ELR (cell line): ENCODE measurements at places on chromosomes 6 and 20.

GRCh38 chr6:123016431-123017103 is 20.5 kb downstream of the CLVS2 start:
- DNase-seq: no peak

DNA sequence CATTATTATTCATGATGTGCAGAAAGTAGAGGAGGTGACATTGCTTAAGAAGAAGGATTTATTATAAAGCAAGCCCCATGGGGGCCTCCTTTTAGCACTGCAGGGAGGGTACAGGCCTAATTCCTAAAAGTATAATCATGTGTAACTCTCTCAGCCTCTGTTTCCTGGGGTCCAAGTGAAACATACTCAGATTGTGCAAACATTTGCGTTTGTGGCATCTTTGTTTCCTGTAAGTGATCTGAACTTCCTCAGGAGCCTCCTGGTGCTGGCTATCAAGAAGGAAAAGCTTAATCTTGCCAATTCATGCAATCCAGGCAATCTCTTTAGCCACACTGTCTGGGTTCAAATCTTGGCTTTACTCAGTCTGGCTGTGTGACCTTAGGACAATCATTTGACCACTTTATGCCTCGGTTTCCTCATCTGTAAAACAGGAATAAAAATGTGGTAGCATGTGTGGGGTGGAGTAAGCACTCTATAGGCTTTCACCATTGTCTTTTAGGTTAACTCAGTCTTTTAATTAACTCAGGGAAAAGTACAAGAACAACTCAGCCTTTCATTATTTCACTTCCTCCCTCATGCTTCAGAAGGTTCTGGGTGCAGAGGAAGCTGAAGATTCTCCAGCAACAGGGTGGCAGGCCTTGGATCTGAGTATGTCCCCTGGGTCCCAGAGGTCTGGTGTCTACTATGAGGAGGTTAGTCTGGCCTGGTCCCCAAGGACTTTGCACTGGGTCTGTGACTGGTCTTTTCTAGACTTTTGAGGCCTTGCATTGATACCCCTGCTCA is 831 bp upstream of the SIRPB2 start:
- no peak for DNase-seq

DNA sequence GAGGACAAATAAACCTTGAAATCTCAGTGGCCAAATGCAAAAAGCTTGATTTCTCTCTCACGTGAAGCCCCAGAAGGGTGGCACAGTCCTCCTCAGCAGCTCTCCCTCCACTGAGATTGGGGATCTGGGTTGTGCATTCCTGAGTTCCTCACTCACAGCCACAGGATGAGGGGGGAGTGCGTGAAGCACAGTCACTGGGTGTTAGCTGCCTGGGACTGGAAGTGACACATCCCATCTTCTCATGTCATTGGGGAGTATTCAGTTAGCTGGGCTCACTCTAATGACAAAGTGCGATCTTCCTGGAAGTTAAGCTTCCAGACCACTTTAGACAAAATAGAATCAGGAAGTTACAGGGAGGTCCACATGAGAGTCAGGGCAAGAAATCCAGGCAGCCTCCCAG is 192.2 kb upstream of the LRFN2 start:
- peak; percentile 97 for DNase-seq

DNA sequence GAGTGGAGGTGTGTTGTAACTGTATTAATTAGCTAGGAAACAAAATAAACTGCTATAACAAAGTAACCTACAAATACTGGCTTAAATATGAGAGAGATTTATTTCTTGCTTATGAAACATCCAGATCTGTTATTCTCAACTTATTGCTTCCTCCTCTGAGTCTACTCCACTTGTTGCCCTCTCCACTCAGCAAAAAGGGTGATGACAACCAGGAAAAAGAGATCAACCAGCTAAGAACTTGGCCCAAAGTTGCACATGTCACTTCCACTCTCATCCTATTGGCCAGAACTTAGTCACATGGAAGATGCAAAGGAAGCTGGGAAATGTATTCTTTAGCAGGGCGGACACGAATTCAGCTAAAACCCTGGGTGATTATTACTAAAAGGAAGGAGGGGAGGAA is 5.2 kb upstream of the TP53RK start:
- DNase-seq: peak; percentile 42

DNA sequence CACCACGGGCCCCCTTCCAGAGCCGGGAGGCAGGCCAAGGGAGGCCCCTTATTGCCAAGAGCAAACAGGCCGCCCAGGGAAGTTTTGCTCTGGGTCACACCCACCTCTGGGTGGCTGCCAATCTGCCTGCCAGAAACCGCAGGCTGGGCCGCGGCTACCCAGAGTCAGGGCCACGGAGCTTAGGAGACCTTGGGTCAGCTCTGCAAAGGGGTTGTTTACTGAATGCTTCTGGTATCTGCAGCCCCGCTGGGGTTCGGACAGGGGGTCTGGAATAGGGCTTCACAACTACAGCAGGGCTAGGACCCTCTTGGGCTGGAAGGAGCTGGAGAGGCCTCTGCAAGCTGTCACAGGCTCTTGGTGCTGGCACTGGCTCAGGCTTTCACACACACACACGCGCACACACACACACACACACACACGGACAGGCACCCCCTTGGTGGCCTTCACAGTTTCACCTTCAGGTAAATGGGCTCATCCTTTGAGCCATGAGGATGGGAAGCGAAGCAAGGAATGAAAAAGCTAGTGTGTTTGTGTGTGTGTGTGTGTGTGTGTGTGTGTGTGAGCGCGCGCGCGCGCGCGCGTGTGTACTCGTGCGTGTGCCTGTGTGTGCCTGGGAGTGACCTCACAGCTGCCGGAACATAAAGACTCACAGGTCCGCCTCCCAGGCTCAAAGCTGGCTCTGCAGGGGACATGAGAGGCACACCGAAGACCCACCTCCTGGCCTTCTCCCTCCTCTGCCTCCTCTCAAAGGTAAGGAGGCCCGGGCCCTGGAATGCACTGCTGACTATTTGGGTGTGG is at the start of gene CCN5:
CCN5 (plus strand) TSS at position 669 of the 798 bp plus-strand sequence; CDS start at position 691, 22 bp downstream.
- peak; percentile 87 for DNase-seq

- DNase-seq: peak; percentile 58
Observed at GRCh38 chr6:1787894-1788293, 178.2 kb downstream of the FOXC1 start.

- DNase-seq: no peak
Observed at GRCh38 chr6:34300332-34300751, 51.5 kb upstream of the SMIM29 start.

GRCh38 chr6:48476257-48476656 is 365.3 kb upstream of the PTCHD4 start:
- peak; percentile 40 for DNase-seq

DNA sequence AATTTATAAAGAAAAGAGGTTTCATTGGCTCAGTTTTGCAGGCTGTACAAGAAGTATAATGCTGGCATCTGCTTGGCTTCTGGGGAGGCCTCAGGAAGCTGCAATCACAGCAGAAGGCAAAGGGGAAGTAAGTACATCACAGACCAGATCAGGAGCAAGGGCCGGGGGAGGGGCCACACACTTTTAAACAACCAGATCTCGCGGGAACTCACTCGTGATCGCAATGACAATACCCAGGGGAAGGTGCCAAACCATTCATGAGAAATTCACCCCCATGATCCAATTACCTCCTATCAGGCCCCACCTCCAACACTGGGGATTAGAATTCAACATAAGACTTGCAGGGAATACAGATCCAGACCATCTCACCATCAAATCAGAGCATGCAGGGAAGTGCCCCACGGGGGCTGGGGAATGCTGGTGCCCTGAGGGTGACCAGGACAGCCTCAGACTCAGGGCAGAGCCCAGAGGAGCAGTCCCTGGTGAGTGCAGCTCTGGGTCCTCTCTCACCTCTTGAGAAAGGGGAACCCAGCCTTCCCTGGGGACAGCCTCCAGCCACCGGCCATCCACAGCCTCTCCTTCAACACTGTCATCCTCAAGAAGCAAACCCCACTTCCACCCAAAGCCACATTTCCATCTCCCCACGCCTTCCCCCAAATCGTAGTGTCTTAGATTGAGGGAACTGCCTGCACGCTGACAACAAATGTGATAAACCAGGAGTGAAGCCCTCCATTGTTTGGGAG is 80.7 kb downstream of the ANKRD60 start:
- DNase-seq: no peak

DNA sequence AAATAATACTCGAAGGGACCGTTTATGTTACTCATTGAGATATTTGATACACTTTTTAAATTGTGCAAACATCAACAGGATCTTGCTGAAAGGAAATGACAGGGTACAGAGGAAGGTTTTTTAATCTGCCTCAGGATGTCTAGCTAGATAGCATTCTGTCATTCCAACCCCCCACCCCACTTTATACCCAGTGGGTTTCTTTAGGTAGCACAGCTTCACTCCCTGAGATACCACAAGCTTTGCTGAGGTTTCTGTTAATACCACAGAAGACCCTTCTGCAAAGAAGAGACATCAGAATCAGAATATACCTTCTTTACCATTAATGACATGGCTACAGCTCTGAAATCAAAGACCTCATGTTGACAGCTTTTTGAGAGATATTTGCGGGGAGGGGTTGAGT is 1.3 kb downstream of the PHACTR2 start:
- peak; percentile 49 for DNase-seq

- DNase-seq: peak; percentile 32
Observed at GRCh38 chr6:624979-625378, 31.9 kb downstream of the HUS1B start.

DNA sequence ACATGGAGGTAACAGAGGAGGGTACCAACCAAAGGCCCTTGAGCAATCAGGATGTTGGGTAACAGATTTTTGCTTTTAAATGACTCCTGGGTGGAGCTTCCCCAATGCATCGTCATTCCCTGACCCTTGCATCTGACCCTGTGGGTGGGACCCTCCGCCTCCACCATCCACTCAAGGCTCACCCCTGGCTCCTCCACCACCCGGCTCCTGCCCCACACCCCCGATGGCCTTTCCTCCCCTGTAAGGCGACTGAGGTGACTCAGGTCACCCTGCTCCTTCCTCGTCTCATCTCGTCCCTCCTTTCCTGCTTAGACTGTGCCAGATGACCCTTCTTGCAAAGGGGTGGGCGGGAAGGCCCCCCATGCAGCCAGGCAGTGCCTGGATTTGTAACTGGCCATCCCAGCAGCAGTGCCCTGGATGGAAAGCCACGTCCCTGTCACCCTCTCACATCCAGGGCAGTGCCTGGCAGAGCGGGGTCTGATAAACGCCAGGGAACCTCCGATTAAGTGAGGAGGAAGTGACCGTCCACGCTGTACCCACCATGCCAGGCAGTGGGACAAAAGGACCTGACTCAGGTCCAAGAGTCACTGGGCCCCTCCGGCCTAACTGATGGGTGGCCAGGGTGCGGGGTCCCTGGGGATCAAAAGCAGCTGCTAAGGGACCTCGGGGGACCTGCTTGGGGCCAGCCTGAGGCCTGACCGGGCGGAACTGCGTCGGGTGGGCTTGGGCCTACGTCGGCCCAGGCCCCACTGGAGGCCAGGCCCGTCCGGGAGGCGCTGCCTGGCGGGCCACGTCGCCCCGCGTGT is 624 bp upstream of the NPEPL1 start:
- DNase-seq: peak; percentile 17

GRCh38 chr6:105794239-105794638 is 291.9 kb upstream of the PRDM1 start:
- DNase-seq: no peak

DNA sequence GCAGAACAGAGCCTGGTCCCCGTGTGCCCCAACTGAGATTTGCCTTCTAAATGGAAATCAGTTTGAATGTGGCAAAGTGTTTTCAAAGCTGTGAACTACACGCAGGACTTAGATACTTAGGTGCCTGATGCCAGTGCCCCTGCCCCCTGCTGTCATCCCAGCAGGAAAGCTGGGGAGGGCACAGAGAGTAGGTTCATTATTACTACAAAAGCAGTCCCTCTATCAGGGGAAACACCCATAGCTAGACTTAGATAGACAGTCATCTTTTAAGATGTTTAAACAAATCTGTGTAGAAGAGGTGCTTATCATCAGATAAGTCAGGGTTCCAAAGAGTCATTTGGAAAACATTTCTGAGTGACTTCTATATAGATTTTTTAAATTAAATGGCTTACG is 155.0 kb upstream of the SNX9 start:
- no peak for DNase-seq

GRCh38 chr6:155066361-155066760 is 71.2 kb downstream of the TIAM2 start:
- DNase-seq: no peak

DNA sequence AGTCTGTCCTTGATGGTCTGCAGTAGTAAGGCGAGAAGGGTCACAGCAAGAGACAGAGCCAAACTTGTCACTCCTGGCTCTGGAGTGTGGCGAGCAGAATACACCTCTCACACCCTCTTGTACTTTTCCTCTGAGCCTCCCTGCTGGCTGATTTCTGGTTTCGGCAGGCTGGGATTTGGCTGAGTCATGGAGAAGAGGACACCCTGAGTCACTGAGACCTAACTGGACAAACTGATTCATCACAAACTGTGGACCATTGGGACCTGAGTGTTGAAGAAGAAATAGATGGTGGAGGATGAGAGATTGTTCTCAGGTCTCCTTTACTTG is 101.7 kb downstream of the F13A1 start:
- DNase-seq: peak; percentile 1

DNA sequence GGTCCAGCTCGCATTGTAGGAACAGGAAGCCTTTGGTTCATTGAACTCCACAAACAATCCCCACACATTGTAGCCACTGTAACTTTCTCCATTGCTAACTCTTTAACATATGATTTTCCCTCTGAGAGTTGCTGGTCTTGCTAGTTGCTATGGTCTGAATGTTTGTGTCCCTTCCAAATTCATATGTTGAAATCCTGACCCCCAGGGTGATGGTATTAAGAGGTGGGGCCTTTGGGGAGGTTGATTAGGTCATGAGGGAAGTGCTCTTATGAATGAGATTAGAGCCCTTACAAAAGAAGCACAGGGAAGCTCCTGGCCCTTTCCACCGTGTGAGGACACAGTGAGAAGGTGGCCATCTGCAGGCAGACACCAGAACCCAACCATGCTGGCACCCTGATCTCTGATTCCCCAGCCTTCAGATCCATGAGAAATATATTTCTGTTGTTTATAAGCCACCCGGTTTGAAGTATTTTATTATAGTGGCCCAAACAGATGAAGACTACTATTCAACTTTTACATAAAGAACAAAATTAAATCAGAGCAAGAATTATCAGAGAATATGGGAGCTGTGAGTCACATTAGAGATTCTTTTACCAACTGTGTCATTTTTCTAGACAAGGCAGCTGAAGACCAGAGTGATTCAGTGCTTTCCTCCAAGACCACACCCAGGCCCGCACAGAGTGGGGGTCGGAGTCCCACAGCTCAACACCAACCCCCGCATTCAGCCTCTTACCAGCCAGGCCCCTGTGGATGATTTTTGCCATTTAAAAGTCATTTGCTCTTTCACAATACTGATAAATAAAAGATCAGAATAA is 143.0 kb downstream of the SAMD5 start:
- DNase-seq: peak; percentile 34

DNA sequence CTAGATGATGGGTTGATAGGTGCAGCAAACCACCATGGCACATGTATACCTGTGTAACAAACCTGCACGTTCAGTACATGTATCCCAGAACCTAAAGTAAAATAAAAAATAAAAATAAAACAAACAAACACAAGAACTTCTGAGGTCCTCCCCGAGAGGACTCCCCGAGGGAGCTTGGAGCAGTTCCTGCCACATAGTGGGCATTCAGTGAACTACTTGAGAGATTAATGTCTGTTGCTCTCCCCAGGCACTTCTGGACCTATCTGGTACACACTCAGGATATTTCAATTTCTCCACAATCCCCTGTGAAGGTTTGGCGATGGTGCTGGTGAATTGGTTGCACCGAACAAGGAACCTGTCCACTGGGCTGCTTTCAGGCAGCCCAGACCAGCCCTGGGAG is 311.2 kb downstream of the ESR1 start:
- DNase-seq: peak; percentile 26
